Mesenchymal stem cell (in vitro differentiated cells and primary cell): ENCODE measurements at places on chromosomes 11 and 22.

DNA sequence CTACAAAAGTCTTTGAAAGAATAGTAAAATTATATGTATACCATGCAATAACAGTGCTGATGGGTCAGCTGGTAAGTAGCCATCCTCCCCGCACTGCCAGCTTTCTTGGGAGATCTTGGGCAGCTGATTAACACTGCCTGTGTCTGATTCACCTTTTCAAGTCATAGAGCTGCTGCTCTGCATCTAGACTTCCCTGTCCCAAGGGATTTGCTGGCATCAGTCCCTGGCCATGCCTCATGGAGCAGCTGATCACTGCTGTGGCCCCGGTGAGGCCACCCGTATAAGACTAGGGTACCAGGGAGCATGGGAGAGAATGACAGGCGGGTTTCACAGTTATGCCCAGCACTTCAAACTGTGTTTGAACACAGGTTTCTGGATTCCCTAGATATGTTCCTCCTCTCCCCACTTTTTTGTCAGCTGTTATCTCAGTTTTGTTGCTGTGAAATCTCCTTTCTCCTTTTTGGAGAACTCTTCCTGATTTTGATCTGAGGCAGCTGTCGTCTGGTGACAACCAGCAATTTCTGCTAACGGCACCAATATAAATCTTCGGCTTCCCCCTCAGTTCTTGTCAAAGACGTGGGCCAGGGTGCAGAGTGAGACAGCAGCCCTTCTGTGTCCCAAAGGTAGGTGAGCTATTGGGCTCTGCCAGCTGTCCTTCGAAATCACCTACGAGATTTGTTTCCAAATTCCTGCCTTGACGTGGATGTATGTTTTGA is 438.9 kb downstream of the NTM start:
- no peak overlapping the region for H3K4me3 ChIP-seq
- H3K27ac ChIP-seq: no peak overlapping the region

GRCh38 chr22:41057076-41057475 is 35.3 kb upstream of the EP300 start:
- no peak for DNase-seq
- H3K36me3 ChIP-seq: no peaks in the 10 kb centered on the region
- no peak overlapping the region for H3K27ac ChIP-seq
- no peak overlapping the region for H3K4me3 ChIP-seq
- peaks cover 5% of the 10 kb centered on the region for H3K4me1 ChIP-seq
- H3K27me3 ChIP-seq: no peaks in the 10 kb centered on the region

GRCh38 chr11:114201219-114201618 is 95.0 kb upstream of the NNMT start:
- no peak overlapping the region for H3K27ac ChIP-seq
- no peak overlapping the region for H3K4me3 ChIP-seq
- peaks cover 1% of the 10 kb centered on the region for H3K4me1 ChIP-seq
- DNase-seq: no peak
- peaks cover 4% of the 10 kb centered on the region for H3K27me3 ChIP-seq

DNA sequence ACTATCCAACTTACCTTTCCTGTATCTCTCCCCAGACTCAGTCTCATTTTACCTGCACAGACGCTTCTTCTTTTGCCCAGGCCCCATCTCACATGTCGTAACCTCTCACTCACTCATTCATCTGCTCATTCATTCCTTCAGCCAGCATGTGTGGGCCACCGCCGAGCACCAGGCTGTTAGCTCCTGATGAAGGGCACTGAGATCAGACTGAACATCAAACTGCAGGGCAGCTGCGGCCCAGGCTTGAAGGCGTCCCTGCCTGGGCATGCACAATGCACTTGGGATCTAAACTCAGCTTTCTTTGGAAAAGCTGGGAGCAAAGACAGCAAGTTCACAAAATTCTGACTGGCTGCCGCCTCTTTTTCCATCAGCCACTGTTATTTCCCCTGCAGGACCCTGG is 1456.3 kb downstream of the BRD1 start:
- H3K36me3 ChIP-seq: no peaks in the 10 kb centered on the region
- no peaks in the 10 kb centered on the region for H3K27me3 ChIP-seq
- no peak overlapping the region for H3K27ac ChIP-seq
- no peaks in the 10 kb centered on the region for H3K4me1 ChIP-seq
- DNase-seq: no peak

DNA sequence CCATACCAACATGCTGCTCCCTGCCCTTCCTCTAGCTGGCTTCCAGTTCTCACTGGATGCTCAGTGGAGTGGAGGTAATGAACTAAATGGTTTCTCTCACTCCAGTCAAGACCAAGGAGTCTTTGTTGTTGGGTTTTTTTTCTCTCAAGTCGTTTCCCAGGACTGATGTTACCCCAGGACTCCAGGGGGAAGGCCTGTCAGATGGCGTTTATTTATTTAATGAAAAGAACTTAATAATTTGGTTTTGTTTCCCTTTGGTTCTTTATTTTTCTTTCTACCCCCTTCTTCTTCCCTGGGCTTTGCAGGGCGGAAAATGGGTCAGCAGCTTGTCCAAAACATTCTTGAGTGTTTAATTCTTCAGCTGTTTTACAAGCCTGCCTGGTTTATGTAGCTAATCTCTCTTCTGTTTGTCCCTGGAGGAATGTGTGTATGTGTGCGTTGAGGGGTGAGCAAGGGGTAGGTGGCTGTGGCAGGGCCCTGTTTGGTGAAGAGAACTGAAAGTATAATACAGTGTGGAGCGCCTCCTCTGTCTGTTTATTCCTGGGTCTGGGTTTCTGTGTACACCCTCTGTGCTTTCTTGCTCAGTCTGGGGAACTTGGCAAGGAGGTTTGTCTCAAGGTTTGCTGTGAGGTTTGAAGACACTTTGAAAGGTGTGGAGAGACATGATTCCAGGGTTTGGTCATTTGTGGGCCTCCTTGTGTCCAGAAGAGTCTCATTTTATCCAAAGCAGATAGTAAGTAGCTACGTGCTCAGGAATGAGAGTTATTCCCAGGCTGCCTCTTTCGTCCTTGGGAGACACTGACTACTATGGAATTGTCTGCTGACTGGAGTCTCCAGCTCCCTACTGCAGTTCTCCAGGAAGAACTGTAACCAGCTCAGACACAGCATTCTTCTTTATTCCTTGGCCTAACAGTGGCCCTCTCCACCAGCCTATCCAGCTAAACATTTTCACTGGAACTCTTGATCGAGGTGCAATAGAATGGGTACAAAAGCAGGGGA is 175.5 kb downstream of the ADAMTS15 start:
- no peaks in the 10 kb centered on the region for H3K27me3 ChIP-seq
- DNase-seq: peak; percentile 77
- no peaks in the 10 kb centered on the region for H3K4me1 ChIP-seq
- H3K36me3 ChIP-seq: no peaks in the 10 kb centered on the region

DNA sequence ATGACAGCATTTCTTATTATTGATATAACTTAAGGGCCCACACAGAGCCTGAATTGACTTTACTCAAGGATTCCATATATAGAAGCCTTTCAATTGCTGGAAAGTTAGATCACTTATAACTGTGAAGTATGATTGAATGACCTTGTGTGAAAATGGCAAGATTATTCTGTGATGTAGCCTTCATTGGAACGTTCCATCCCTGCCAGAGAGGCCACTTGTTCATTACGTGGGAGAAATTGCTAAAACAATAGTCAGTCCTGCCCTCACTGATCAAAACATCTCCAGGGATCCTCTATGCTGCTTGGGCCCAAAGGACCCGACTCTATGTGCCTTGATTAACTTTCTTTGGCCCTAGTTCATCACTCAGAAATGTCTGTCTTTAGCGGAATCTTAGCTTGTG is 159.5 kb upstream of the BLID start:
- no peak overlapping the region for H3K27ac ChIP-seq
- H3K36me3 ChIP-seq: no peaks in the 10 kb centered on the region
- no peak overlapping the region for H3K4me3 ChIP-seq
- no peaks in the 10 kb centered on the region for H3K27me3 ChIP-seq

DNA sequence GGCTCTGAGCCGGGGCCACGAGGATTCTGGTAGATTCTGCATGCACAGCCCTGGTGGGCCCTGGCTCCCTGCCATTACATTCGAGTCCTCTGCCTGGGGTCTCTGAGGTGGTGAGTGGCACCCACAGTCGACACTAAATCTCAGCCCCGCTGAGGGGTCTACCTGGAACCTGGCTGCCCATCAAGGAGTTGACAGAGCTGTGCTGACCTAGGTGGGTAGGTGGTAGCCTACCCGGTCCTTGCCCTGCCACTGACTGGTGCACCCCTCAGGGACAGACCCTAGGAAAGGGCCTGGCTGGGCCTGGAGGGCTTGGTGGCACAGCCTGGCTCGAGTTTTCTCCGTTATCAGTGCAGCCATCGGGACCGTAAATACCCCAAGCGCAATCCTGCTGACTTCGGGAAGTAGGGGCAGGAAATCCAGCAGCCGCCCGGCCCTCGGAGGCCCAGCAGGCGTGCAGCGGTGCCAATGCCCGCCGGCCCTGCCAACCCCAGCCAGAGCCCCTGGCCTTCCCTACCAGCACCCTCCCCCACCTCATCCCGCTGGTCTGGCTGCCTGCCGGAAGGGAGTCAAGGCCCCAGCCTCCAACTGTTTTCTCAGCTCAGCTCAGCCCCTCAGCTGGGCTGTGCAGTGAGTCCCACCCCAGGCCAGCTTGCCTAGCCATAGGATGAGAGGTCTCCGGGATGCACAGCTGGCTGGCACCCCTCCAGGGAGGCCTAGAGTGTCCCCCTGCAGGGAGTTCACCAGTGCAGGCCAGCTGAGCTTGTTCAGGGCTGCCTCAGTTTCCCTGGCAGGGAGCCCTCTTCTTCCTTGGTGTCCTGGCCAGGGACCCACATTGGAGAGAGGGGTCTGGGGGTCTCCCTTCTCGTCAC is 80.4 kb upstream of the KCNQ1OT1 start:
- H3K36me3 ChIP-seq: no peaks in the 10 kb centered on the region
- H3K4me1 ChIP-seq: peaks cover 26% of the 10 kb centered on the region
- H3K4me3 ChIP-seq: no peak overlapping the region
- no peak for DNase-seq
- H3K27ac ChIP-seq: no peak overlapping the region
- no peaks in the 10 kb centered on the region for H3K27me3 ChIP-seq

GRCh38 chr11:86066657-86067008 is 2.3 kb downstream of the PICALM start:
- H3K4me3 ChIP-seq: no peak overlapping the region
- DNase-seq: no peak
- no peaks in the 10 kb centered on the region for H3K36me3 ChIP-seq
- H3K4me1 ChIP-seq: peaks cover 4% of the 10 kb centered on the region
- H3K27me3 ChIP-seq: no peaks in the 10 kb centered on the region

DNA sequence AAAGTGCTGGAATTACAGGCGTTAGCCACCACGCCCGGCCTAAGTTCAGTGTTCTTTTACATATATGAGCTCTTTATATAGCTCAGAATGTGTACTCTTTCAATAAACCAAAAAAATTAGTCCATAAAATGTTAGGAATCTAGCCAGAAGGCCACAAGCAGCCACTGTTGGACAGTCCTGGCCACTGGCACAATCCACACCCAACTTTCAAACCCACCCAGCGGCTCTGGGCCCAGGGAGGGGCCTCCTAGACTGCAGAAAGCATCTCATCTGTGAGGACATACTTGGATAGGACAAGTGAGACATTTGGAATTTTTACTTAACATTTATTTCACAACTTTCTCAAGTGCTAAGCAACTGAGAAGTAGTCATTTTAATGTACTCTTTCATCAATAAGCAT is 6.4 kb downstream of the PACSIN2 start:
- no peaks in the 10 kb centered on the region for H3K27me3 ChIP-seq
- no peak overlapping the region for H3K4me3 ChIP-seq
- H3K27ac ChIP-seq: no peak overlapping the region
- H3K4me1 ChIP-seq: peaks cover 23% of the 10 kb centered on the region
- no peak for DNase-seq
- H3K36me3 ChIP-seq: no peaks in the 10 kb centered on the region

DNA sequence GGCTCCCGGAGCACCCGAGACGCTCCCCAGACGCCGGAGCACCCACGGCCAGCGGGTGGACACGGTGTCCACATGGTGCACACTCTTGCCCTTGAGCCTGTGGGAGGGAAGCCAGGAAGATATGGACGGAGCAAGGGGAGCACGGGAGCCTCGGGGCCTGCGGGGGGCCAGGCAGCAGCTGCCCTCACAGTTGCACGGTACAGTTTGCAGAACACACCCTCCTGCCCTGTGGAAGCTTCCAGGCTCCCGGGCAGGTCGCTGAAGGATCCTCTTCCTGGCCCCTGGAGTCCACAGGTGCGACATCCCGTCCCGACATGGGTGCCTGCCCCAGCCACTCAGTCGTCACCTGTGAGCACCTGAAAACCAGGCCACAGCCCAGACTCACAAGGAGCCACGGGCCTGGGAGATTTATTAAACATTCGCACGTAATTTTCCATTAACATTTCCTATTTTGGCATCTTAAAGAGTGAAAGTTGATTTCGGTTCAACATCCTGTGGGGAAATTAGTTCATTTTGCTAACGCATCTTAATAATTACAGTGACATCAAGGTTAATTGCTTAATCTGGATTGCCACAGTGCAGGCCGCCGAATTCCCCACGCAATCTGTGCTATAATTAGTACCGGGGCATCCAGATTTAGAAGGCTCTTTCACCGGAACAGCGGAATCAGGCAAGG is 253.3 kb downstream of the BRD1 start:
- no peaks in the 10 kb centered on the region for H3K4me1 ChIP-seq
- no peaks in the 10 kb centered on the region for H3K27me3 ChIP-seq
- H3K4me3 ChIP-seq: no peak overlapping the region
- H3K27ac ChIP-seq: no peak overlapping the region
- H3K36me3 ChIP-seq: no peaks in the 10 kb centered on the region
- DNase-seq: no peak

DNA sequence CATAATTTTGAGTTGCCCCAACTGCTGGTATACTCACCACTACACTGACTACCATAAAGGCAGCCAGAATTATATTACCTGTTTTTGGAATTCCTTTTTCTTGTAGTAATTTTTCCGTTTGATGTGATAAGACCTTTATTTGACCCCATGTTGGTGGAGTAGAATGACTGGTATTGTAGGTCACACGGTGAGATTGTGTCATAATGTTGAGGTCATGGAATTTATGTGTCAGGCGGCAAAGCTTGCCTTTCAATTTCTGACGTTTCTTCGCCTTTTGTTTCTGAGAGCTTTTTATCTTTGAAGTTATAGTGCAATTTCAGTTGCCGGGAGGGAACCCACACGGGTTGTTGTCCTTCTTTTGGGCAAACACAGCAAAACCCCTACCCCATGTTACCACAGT is 13.0 kb downstream of the OR52K1 start:
- H3K36me3 ChIP-seq: no peaks in the 10 kb centered on the region
- H3K27ac ChIP-seq: no peak overlapping the region
- H3K27me3 ChIP-seq: no peaks in the 10 kb centered on the region
- no peak for DNase-seq
- no peaks in the 10 kb centered on the region for H3K4me1 ChIP-seq

GRCh38 chr22:43326331-43327156 is 16.6 kb downstream of the SCUBE1 start:
- no peaks in the 10 kb centered on the region for H3K36me3 ChIP-seq
- DNase-seq: no peak
- H3K27me3 ChIP-seq: peaks cover 43% of the 10 kb centered on the region
- no peaks in the 10 kb centered on the region for H3K4me1 ChIP-seq
- no peak overlapping the region for H3K4me3 ChIP-seq
- no peak overlapping the region for H3K27ac ChIP-seq
